ENCODE measurements at places on chromosomes 2 and 18. TPM values are rescaled to one million over a fixed set of nuclear protein-coding genes. Genes with fewer than 3 reads are reported as not detected.
A peak's percentile ranks its signal among the peaks of the same experiment; 100 is the strongest.

- H3K4me1 ChIP-seq: peaks cover 59% of the 10 kb centered on the region
- no peaks in the 10 kb centered on the region for H3K27me3 ChIP-seq
- no peak for DNase-seq
Measured at GRCh38 chr2:203586696-203587095, 51.6 kb upstream of the RAPH1 start.

GRCh38 chr2:167411367-167411766 lies 523.1 kb downstream of the XIRP2 start:
- H3K36me3 ChIP-seq: peaks cover 3% of the 10 kb centered on the region
- peaks cover 9% of the 10 kb centered on the region for H3K4me1 ChIP-seq
- DNase-seq: no peak
- no peak overlapping the region for H3K27ac ChIP-seq
- H3K27me3 ChIP-seq: no peaks in the 10 kb centered on the region

GRCh38 chr18:50466634-50467033 lies 91.8 kb downstream of the SKA1 start:
- no peak overlapping the region for H3K4me3 ChIP-seq
- no peaks in the 10 kb centered on the region for H3K27me3 ChIP-seq
- H3K36me3 ChIP-seq: no peaks in the 10 kb centered on the region
- H3K4me1 ChIP-seq: peaks cover 3% of the 10 kb centered on the region
- H3K27ac ChIP-seq: no peak overlapping the region

- no peaks in the 10 kb centered on the region for H3K36me3 ChIP-seq
- peaks cover 18% of the 10 kb centered on the region for H3K4me1 ChIP-seq
- H3K27ac ChIP-seq: no peak overlapping the region
- no peak overlapping the region for H3K4me3 ChIP-seq
- no peaks in the 10 kb centered on the region for H3K27me3 ChIP-seq
Measured at GRCh38 chr2:18659915-18660314, 70.5 kb upstream of the NT5C1B start.

- H3K27me3 ChIP-seq: no peaks in the 10 kb centered on the region
- H3K4me1 ChIP-seq: no peaks in the 10 kb centered on the region
- no peak overlapping the region for H3K4me3 ChIP-seq
- DNase-seq: no peak
- peak overlapping the region; percentile 18 for H3K27ac ChIP-seq
- H3K36me3 ChIP-seq: peaks cover 6% of the 10 kb centered on the region
Measured at GRCh38 chr18:70195852-70196434, 9.5 kb downstream of the RTTN start.

DNA sequence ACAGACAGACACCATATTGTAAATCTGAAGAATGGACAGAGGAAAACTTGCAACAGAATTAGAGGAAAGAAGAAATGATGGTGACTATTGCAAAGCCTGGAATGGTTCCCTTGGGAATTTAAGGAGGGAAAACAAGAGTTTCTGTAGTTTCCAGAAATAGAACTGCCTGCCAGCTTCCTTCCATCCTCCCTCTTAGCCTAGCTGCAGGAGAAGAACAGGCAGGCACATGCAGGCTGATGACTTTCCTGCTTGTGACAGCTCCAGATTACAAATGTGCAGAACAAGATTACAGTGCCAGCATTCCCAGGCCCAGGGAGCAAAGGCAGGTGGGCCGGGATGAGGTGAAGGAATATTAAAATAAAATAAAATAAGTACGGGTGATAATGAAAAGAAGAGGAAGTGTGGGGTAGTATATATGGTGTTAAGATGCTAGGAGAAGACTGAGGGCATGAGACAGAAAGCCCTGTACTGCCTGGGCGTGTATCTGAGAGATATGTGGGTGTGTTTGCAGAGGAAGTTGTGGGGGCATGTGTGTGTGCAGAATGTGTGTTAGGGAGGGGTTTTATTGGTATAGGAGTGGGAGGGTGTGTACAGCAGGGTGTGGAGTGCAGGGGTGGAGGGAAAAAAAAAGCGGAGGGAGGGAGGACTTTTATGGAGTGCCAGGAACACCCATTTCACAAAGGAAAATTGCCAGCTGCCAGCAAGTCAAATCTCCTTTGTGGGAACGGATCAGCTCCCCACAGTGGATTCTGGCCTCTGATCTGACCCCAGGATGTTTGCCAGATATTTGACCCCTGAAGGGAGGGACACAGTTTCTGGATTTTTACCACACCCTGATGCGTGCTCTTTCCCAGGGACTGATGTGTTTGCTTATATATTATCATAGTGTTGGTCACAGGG lies 43.9 kb upstream of the NEMP2 start:
- no peaks in the 10 kb centered on the region for H3K36me3 ChIP-seq
- no peaks in the 10 kb centered on the region for H3K27me3 ChIP-seq
- no peak for DNase-seq
- H3K4me3 ChIP-seq: peak overlapping the region; percentile 29
- peak overlapping the region; percentile 76 for H3K27ac ChIP-seq
- H3K4me1 ChIP-seq: peaks cover 46% of the 10 kb centered on the region

- no peak overlapping the region for H3K27ac ChIP-seq
- no peaks in the 10 kb centered on the region for H3K36me3 ChIP-seq
- H3K4me1 ChIP-seq: peaks cover 10% of the 10 kb centered on the region
Measured at GRCh38 chr2:41194230-41194629, 742.3 kb upstream of the SLC8A1 start.

GRCh38 chr2:3633089-3633981 lies 24.7 kb upstream of the ALLC start:
- H3K27ac ChIP-seq: no peak overlapping the region
- no peaks in the 10 kb centered on the region for H3K36me3 ChIP-seq
- DNase-seq: peak; percentile 72
- peaks cover 33% of the 10 kb centered on the region for H3K27me3 ChIP-seq

- no peaks in the 10 kb centered on the region for H3K27me3 ChIP-seq
- H3K4me1 ChIP-seq: peaks cover 54% of the 10 kb centered on the region
- H3K4me3 ChIP-seq: no peak overlapping the region
- DNase-seq: no peak
- no peak overlapping the region for H3K27ac ChIP-seq
Measured at GRCh38 chr2:64978514-64979268, 10.5 kb upstream of the SLC1A4 start.

GRCh38 chr2:168500516-168500915 lies 44.4 kb downstream of the CERS6 start:
- H3K27me3 ChIP-seq: no peaks in the 10 kb centered on the region
- no peak for DNase-seq
- H3K27ac ChIP-seq: no peak overlapping the region
- peaks cover 1% of the 10 kb centered on the region for H3K36me3 ChIP-seq
- no peak overlapping the region for H3K4me3 ChIP-seq

DNA sequence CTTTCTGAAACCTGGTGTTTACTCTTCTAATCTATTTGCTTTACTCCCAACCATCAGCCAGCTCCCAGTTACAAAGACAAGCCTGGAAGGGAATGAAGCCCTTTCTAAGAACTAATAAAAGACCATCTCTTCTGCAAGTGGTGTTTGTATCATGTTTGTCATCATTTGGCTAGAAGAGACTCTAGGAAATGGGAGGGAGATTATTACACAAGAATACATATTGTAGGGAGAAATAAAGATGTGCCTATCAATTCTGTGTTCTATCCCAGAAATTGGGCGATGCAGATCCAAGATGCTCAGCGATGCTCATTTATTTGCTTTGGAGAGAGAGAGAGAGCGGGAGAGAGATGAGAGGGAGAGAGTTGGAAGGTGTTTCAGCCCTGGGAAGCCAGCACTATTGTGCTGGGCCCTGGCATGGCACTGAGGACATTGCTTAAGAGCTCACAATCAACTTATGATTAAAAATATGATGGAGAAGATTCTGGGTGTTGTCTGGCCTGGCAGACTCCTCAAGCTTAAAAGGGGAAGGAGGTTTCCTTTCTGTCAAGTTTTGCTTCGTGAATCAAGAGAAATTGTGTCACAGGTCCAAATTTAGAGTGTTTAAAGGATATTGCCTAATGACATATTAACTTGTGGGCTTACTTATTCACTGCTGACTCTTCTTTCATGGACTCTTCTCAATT lies 41.8 kb upstream of the AFF3 start:
- no peak overlapping the region for H3K4me3 ChIP-seq
- no peaks in the 10 kb centered on the region for H3K36me3 ChIP-seq
- H3K27me3 ChIP-seq: no peaks in the 10 kb centered on the region
- H3K27ac ChIP-seq: no peak overlapping the region
- no peak for DNase-seq
- H3K4me1 ChIP-seq: no peaks in the 10 kb centered on the region

GRCh38 chr2:72914206-72914559 lies 3.1 kb upstream of the EMX1 start:
- peaks cover 74% of the 10 kb centered on the region for H3K27me3 ChIP-seq
- no peaks in the 10 kb centered on the region for H3K36me3 ChIP-seq
- DNase-seq: no peak
- H3K4me3 ChIP-seq: no peak overlapping the region

- peaks cover 16% of the 10 kb centered on the region for H3K4me1 ChIP-seq
- H3K4me3 ChIP-seq: no peak overlapping the region
- H3K27me3 ChIP-seq: no peaks in the 10 kb centered on the region
- DNase-seq: no peak
- H3K36me3 ChIP-seq: peaks cover 1% of the 10 kb centered on the region
Measured at GRCh38 chr2:62112179-62112578, 83.7 kb upstream of the B3GNT2 start.

DNA sequence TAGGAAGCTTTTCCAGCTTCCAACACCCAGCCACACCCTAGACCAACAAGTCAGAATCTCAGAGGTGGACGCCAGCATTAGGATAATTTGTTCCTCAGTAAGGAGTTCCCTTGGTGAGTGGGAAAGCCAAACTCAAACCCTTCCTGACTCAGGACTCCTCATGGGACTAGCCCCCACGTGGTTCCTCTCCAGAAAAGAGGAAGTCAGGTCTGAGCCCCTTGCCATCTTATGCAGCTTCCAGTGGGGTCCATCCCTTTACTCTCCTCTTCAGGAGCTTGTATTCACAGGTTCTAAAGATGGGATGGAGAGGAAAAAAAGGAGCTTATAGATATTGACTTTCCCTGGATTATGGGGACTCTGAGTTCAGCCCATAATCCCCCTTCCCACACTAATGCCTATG lies 14.8 kb upstream of the NOTO start:
- H3K36me3 ChIP-seq: peaks cover 2% of the 10 kb centered on the region
- no peaks in the 10 kb centered on the region for H3K4me1 ChIP-seq
- peaks cover 59% of the 10 kb centered on the region for H3K27me3 ChIP-seq
- H3K4me3 ChIP-seq: no peak overlapping the region

DNA sequence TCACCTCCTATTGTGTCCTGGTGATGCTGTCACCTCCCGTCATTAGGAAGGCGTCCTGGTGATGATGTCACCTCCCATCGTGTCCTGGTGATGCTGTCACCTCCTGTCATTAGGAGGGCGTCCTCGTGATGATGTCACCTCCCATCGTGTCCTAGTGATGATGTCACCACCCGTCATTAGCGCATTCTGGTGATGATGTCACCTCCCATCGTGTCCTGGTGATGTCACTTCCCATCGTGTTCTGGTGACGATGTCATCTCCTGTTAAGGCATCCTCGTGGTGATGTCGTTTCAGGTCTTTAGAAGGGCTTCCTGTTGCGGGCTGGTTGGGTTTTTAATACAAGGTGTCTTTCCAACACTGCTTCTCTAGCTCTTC lies 40.7 kb downstream of the CTDP1 start:
- no peak overlapping the region for H3K4me3 ChIP-seq
- H3K27ac ChIP-seq: no peak overlapping the region
- H3K27me3 ChIP-seq: no peaks in the 10 kb centered on the region
- H3K4me1 ChIP-seq: no peaks in the 10 kb centered on the region
- peaks cover 32% of the 10 kb centered on the region for H3K36me3 ChIP-seq
- no peak for DNase-seq

DNA sequence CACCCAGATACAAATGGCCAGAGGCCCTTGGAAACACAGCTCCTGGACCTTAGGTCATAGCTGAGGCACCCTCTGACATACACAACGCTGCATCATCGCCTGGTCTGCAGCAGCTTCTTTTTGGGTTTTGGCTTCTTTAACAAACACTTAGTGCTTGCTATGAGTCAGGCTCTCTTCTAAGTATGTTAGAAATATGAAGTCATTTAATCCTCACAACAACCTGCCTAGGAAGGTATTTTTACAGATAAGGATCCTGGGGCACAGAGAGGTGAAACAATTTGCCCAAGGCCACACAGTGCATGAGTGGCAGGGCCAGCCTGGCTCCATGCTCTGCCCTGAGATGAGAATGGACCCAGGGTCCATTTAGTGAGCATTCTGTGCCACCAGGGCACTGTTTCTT lies 96.6 kb downstream of the TMEM17 start:
- peaks cover 3% of the 10 kb centered on the region for H3K27me3 ChIP-seq
- H3K36me3 ChIP-seq: no peaks in the 10 kb centered on the region
- no peak overlapping the region for H3K4me3 ChIP-seq
- peaks cover 32% of the 10 kb centered on the region for H3K4me1 ChIP-seq

DNA sequence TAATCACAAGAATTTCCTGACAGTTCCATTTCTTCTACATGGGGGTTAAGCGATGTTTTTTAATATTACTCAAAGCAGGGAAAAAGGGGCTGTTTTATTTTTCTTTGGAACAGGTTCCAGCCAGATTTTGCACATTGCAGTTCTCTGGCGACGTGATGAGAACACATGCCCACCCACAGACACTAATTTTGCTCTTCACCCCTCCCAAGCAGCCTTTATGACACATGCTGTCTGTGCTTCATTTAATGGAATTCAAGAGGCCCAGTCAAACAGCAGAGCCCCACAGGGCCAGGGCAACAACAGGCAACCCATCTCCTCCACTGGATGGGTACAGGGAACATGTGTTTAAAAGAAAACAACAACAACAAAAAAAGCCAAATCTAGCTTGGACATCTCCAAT lies 70.8 kb downstream of the SPRED2 start:
- H3K27ac ChIP-seq: peak overlapping the region; percentile 76
- peaks cover 88% of the 10 kb centered on the region for H3K4me1 ChIP-seq
- no peaks in the 10 kb centered on the region for H3K27me3 ChIP-seq
- H3K36me3 ChIP-seq: no peaks in the 10 kb centered on the region
- H3K4me3 ChIP-seq: no peak overlapping the region

GRCh38 chr2:101612019-101612418 lies 85.5 kb upstream of the MAP4K4 start:
- peaks cover 1% of the 10 kb centered on the region for H3K27me3 ChIP-seq
- H3K36me3 ChIP-seq: no peaks in the 10 kb centered on the region
- no peak overlapping the region for H3K4me3 ChIP-seq
- DNase-seq: no peak

- DNase-seq: no peak
- no peak overlapping the region for H3K4me3 ChIP-seq
- peaks cover 12% of the 10 kb centered on the region for H3K27me3 ChIP-seq
- no peaks in the 10 kb centered on the region for H3K36me3 ChIP-seq
- H3K27ac ChIP-seq: no peak overlapping the region
Measured at GRCh38 chr2:162025121-162025911, 48.7 kb downstream of the DPP4 start.

The TMEM247 gene
- total RNA-seq: not detected

The GNAL gene
- total RNA-seq: 5.9 TPM

The PLCD4 gene
- 4.1 TPM for total RNA-seq
